Lung (tissue), 17 donors: ENCODE measurements at places on chromosomes 5 and 9. TPM values are rescaled to one million over a fixed set of nuclear protein-coding genes. Genes with fewer than 3 reads are reported as not detected.

SHOC1 gene
- 0.48 TPM for total RNA-seq

SPINK6 gene
- total RNA-seq = not detected

IL5 gene
- not detected for total RNA-seq

ORM2 gene
- total RNA-seq = 0.77 TPM

AFAP1L1 gene
- 40.6 TPM for total RNA-seq

INSL6 gene
- not detected for total RNA-seq

PTGS1 gene
- 12.8 TPM for total RNA-seq

ZBED3 gene
- 17.1 TPM for total RNA-seq

PLAC8L1 gene
- total RNA-seq = 0.46 TPM

ADAMTS6 gene
- 6.2 TPM for total RNA-seq

SPAAR gene
- 6.7 TPM for total RNA-seq

NR4A3 gene
- total RNA-seq = 2.3 TPM

ISL1 gene
- total RNA-seq = 0.51 TPM

EIF4EBP3 gene
- 5.2 TPM for total RNA-seq

MOB3B gene
- 8.7 TPM for total RNA-seq

SAPCD2 gene
- total RNA-seq = 1.7 TPM

AK3 gene
- total RNA-seq = 62.7 TPM

- no peak for DNase-seq
Observed at GRCh38 chr5:1239505-1240251, 14.5 kb downstream of the SLC6A18 start.

DNA sequence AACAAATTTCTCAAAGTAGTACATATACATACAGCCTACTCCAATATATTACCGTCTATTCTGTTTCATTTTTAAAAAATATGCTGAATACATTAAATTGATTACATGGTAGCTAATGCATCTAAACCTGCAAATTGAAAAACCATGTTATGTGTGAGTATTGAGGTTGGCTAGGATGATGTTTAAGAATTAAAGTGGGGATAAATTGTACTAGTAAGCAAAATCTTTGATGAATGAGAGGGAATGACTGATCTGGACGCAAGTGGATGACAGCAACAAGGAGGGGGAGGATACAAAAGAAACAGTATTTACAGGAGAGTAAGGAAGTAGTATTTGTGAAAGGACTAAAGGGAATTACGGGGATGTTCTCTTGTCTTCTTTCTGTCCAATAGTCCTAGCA lies 37.4 kb downstream of the RAD50 start:
- no peak for DNase-seq

DNA sequence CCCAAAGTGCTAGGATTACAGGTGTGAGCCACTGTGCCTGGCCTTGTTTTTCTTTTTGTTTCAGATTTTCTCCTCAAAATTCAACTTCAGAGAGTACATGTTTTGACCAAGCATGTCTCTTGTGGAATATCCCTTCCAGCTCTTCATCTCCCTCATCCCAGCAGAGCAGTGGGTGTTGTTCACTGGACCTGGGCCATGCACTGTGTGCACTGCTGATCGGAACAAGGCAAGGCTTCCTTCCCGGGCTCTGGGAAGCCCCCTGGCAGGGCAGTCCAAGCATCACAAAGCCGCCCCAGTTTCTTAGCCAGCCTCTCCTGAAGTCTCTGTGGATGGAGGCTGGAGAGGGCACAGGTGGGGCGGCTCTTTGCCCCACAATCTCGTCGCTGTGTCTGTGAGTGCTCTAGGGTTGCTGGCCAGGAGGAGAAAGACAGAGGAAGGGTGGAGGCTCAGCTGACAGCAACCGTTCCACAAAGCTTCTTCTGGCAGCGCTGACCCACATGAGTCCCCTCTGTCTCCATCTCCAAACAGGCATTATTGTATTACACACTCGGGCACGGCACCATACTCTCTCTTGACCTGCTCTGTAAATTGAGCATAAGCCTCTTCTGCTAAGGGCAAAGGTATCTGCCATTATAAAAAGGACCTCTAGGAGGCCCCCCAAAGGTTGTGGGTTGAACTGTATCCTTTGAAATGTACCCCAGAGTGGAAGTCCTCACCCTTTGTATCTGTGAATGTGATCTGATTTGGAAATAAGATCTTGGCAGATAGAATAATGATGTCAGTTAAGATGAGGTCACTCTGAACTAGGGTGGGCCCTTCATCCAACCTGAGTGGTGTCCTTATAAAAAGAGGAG lies 89.6 kb downstream of the TARS1 start:
- no peak for DNase-seq

- DNase-seq = no peak
Observed at GRCh38 chr5:128384068-128384467, 154.0 kb downstream of the FBN2 start.

DNA sequence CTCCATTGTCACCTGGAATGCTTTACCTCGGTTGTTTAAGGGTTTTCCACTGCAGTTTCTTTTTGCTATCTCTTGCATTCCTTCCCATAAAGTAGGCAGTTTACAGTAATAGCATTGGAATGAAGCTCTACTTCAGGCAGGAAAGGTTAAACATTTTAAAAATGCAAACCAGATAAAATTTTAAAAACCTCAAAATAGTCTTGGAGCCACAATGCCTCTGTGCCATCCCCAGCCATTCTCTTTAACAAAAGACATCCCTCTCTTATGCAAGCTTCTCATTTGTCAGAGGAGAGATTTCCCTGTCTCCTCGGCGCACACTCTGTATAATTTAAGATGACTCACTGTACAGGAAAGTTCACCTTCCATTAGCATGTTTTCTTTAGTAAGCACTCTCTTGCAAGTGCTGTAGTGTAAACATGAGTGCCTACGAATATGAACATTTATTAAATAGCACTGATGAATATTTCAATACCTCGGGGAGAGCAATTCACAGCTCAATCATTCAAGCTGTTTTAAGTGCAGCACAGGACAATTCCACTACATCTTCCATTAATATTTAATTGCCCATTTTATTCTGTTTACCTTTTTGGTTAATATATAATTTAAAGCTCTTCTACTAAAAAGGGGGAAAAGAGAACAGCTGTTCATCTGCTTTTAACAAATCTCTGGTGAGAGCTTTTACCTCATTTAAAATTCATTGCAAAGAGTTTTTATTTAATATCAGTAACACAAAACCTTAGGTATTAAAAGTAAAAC lies 343.6 kb downstream of the SPATA31D1 start:
- no peak for DNase-seq

- peak; percentile 6 for DNase-seq
Observed at GRCh38 chr5:50964746-50965653, 298.6 kb downstream of the PARP8 start.

GRCh38 chr9:99051851-99052250 lies 53.1 kb upstream of the TGFBR1 start:
- DNase-seq = no peak

DNA sequence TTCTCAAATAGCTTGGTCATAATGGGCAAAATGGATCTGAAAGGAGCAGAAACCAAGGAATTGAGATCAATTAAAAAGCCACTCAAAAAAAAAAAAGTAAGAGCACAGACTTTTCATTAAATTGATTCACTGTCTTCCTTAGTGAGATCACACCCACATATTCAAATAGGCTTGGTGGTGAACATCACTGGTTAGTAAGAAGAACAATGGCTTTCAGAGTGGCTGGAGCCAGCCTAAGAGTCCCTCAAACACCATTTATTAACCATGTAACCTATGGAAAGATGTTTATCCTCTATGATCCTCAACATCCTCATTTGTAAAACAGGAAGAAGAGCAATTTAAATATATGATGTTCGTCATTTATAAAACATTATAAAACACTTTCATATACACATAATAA lies 12.4 kb downstream of the CCDC112 start:
- DNase-seq = no peak

DNA sequence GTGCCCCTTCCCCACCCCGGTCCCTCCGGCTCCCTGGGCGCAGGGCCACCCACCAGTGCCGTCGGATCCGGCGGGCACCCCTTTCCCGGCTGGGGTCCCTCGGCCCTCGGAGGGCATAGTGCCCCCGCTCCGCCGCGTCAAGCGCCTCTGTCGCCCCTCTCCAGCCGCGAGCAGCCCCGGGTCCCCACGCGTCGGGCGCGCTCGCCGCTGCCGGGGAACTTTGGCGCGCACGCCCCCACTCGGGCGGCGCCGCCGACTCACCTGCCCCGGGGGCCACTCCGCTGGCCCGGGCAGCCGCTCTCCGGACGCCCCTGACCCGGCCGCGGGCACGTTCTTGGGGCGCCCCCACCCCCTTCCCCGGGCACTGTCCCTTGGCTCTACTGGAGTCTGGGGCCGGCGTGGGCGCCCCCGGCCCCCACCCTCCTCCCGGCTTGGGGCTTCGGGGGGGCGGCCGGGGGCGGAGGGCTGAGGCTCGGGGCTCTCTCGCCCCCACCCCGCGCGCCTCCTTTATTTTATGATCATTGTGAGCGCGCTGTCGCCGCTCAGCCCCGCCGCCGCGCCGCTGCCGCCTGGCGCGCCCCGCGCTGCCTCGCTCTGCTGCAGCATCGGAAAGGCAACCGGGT lies 1.1 kb upstream of the FAM78A start:
- DNase-seq = no peak

DNA sequence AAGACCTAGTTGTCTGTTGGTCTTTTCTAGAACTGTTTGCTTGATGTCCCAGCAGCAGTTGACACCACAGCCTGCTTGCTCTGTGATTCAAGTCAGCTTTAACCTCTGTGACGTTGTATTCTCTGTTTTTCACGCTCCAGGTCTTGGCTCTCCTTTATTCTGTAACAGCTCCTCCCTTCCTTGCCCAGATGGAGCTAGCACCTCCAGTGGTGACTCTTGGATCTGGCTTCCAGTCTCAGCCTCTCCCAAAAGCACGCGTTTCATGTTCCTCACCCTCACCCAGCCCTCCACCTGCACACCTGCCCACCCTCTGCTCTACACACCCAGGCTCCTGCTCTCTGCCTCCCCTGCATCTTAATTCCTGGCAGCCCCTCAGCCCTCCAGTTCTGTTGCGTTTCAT lies 50.6 kb downstream of the DMRT1 start:
- no peak for DNase-seq

DNA sequence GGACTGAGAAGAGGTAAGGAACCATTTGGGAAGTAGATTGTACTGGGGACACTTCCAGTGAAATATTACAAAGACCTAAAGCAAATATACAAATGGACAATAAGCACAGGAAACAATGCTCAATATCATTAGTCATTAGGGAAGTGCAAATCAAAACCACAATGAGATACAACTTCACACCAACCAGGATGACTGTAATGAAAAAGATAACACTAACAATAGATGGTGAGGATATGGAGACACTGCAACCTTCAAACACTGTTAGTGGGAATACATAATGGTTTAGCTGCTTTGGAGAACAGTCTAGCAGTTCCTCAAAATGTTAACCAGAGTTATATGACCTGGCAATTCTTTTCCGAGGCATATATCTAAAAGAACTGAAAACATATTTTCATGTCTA lies 149.7 kb downstream of the TRPM3 start:
- DNase-seq = no peak

- no peak for DNase-seq
Observed at GRCh38 chr5:56565644-56566043, 249.7 kb upstream of the MAP3K1 start.

- no peak for DNase-seq
Observed at GRCh38 chr5:160772854-160773253, 79.2 kb downstream of the ATP10B start.

GRCh38 chr9:126531035-126531571 lies 82.6 kb upstream of the LMX1B start:
- no peak for DNase-seq

DNA sequence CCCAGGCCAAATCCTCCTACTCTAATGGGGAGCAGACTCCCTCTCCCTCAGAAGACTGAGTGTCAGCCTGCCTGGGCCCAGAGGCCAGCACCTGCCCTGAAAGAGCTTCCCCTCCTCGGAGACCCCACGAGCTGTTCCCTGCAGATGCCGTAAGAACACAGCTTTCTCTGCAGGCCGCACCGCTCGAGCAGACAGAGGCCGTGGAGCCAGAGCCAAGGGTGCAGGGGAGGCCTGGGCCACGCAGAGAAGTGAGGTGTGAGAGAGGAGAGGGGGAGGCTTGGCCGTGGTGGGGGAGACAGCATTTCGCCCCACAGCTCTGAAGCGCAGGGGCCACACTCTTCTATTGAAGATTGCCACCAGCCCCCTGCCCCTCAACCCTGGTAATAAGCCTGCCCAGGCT lies 62.8 kb upstream of the GARNL3 start:
- DNase-seq = no peak

DNA sequence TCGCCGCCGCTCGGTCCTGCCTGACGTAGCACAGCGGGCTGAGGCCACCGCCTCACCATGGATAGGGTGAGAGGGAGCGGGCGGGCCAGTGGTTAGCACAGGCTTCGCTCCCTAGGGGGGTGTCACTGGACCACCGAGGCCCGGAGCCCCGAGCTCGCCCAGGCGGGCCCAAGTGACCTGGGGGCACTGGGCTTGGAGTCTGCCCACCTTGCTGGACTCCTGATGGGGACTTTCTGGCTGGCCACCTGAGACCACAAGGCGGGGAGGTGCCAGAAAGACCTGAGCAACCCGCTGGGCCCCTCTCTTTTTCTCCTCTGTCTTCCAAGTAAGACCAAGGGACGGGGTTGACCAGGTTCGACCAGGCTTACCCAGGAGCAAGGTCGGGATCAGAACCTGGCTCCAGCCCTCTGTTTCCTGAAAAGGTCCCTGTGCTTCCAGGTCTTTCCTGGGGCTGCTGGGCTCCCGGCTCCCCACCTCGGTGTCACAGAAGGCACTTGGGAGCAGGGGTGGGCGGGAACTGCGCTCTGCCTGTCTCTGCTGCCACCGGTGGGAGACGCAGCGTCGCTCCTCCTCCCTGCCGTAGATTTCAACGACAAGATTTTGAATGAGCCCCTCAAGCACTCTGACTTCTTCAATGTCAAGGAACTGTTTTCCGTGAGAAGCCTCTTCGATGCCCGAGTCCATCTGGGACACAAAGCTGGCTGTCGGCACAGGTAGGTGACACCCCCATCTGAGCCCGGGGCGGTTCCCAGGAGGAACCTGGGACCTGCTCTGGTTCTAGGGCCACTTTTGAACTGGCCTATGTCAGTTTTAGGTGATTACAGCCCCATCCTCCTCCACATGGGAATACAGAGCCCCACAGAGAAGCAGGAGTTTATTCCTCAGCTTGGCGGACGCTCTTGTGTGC lies 1.0 kb downstream of the MRPS2 start:
- no peak for DNase-seq

DNA sequence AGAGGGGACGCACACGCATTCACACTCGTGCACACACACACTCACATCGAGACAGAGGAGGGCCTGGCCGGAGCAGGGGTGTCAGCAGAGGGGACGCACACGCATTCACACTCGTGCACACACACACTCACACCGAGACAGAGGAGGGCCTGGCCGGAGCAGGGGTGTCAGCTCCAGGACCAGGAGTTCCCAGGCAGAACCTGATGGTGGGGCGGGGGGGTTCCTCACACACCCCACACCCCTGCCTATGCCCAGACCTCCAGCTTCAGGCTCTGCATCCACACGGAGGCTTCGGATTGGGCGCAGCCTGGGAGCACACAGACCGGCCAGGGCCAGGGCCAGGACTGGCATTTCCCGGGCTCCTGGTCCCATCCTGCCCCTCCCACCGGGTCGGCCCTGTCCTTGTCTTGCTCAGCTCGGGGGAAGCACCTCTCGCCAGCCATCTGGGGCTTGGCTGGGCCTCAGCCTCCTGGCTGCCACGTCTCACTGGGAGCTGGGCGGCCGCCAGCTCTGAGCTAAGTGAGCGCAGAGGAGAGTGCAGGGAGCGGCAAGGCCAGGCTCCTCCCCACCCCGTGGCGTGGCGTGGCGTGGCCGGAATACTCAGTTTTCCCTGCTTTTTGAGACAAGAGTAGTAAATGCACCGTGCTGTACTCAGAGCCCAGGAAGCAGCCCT lies 31.3 kb downstream of the ADAMTS2 start:
- peak; percentile 93 for DNase-seq

GRCh38 chr9:99211746-99212145 lies 10.0 kb downstream of the ALG2 start:
- no peak for DNase-seq
